ENCODE measurements at places on chromosomes 11 and 22.

GRCh38 chr22:19714312-19715187, at the start of gene SEPTIN5:
Gene SEPTIN5, plus strand, starts transcription at chr22:19714503. Its CDS starts 86 bp downstream, at chr22:19714589.
- DNase-seq = no peak

- DNase-seq = no peak
Observed at GRCh38 chr11:117345039-117345438, 17.4 kb downstream of the CEP164 start.

GRCh38 chr11:57513452-57513795, 2.1 kb downstream of the SLC43A1 start:
- no peak for DNase-seq

DNA sequence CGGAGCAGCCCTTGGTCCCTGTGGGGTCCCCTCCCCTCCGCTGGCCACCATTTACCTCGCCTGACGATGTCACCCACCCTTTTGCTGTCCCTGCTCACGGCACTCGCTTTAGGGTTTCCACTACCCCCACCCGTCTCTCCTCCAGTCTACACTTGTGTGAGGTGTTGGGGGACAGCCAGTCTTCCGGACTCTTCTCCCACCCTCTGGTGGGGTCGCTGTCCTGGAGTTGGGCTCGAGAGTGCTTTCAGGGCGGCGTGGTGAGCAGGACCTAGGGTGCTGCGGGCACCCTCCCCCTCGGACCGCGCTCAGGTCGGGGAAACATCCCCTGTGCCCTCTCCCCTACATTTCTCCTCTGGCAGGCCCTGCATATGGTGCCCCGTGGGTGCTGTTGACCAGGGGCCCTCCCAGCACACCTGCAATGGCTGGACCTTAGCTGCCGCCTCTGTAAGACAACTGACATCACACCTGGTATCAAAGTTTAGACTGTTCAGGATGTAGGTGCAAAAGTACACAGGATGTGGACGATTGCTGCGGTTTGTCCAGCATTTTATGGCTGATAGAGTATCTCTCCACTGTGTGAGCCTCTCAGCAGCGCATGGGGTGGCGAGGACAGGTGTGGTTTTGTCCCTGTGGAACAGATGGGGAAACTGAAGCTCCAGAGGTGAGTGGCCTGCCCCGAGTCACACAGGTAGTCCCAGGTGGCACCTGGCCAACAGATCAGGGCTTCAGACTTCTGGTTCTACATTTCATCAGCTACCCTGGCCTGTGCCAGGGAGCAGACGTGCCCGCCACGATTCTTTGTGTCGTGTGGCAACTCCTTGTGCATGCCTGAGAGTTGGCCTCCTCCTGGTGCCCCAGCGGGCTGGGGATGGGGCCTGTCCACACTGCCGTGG, 1.2 kb downstream of the GRK2 start:
- no peak for DNase-seq

- DNase-seq = no peak
Observed at GRCh38 chr22:19576460-19577421, 52.5 kb upstream of the CLDN5 start.

DNA sequence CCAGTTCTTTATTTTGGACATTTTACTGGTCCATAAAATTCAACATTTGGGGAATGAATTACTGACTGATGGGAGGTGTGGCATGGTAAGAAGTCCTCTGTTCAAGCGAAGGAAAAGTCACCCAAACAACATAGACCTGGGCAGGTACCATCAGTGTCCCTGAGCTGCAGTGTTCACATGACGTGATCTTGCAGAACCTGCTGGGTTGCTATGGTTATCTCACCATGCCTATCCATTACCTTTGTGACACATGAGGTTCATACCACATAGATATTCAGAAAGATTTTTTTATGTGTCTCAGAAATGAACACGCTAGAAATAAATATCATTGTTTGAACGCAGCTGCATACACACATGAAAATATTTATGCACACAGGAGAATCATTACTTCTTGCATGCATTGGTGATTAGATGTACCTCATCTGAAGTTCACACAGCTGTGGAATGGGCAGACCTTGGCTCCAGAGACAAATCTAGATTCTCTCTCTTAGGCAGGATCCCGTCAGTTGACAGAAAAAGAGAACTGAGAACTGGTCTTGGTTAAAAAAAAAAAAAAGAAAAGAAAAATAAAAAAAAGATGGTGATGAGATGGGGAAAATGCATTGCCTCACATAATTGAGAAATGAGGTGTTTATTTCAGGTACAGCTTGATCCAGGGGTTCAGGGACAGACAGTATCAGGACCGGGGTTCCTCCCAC, 21.4 kb upstream of the RCN1 start:
- DNase-seq = no peak

GRCh38 chr11:68773521-68774193, 22.3 kb upstream of the TESMIN start:
- DNase-seq = no peak

GRCh38 chr11:65862191-65862735, 2.0 kb downstream of the MUS81 start:
- DNase-seq = no peak

DNA sequence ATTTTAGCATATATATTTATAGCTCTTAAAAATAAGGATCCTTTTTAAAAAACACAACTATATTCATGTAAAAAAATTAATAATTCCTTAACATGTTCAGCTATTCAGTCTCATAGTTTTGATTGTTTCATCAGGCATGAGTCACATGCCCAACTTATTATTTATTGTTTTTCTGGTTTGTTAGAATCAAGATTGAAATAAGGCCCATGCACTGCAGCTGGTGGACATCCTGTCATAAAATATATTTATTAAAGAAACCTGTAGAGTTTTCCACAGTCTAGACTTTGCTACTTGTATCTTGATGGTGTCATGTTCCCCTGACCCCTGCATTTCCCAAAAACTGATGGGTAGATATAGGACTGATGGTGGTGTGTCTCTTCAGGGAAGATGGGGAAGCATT, 77.4 kb downstream of the PARVA start:
- DNase-seq = no peak

GRCh38 chr11:36751335-36751781, 153.3 kb upstream of the RAG2 start:
- no peak for DNase-seq

- DNase-seq = no peak
Observed at GRCh38 chr11:419248-420005, 4.6 kb upstream of the SIGIRR start.

- no peak for DNase-seq
Observed at GRCh38 chr11:113272927-113273615, 41.3 kb upstream of the TTC12 start.

GRCh38 chr11:1824221-1825038, 10.4 kb upstream of the SYT8 start:
- no peak for DNase-seq

- DNase-seq = no peak
Observed at GRCh38 chr11:121567995-121568394, 115.2 kb upstream of the SORL1-AS1 start.

- no peak for DNase-seq
Observed at GRCh38 chr11:73173755-73174494, 31.8 kb upstream of the FCHSD2 start.

GRCh38 chr11:30935861-30936260, 349.7 kb upstream of the MPPED2 start:
- no peak for DNase-seq

DNA sequence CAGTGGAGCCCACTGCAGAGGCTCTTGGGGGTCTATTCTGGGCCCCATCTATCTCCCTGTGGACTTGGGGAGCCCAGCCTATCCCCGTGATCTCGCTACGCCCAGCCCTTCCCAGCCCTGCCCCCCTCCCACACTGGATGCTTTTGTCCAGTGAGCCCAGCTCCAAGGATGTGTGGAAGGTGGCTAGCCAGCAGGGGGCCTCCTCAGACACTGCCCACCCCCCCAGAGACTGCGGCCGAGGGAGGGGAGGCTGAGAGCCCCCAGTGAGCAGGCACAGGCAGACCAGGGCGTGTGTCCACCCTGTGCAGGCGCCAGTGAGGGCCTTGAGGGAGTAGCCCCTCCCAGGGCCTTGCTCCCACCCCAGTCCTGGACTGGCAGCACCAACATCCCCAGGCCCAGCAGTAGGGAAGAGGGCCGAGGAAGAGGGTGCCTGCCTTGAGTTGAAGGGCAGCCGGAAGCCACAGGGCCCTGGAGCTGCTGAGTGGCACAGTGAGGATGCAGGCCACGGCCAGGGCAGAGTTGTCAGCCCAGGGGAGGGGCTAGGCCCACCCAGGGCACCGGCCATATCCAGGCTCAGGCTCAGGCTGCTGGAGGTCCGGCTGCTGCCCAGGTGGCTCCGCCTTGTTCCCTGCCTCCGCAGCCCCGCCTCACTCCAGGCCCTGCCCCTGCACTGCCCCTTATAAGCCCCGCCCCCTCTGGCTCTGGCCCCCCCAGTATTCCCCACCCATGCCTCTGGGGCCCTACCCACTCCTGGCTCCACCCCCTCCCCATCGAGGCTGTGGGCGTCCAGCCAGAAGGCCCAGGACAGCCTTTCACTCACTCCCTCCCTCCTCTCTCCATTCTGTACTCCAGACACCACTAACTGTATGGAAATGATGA, 28.0 kb downstream of the MOB2 start:
- DNase-seq = no peak

DNA sequence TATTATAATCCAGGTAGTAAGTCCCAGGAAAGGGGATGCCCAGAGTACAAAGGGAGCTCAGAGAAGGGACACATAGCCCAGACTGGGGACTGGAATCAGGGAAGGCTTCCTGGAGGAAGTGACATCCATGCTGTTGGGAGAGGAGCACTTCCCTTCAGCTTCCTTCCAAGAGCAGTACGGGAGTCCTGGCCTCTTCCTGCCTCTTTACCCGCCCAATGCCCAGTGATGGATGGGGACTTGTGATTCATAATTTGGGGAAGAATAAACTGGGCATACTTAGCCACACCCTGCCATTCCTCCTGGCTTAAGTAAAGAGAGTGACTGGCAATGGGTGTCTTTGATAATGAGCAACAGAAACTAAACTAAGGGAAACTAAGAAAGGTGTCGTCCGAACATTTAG, 11.5 kb downstream of the C11orf91 start:
- no peak for DNase-seq

GRCh38 chr11:68142441-68143309, 21.5 kb upstream of the CHKA start:
- no peak for DNase-seq

GRCh38 chr22:18979957-18980356, 43.9 kb upstream of the PRODH start:
- DNase-seq = no peak

DNA sequence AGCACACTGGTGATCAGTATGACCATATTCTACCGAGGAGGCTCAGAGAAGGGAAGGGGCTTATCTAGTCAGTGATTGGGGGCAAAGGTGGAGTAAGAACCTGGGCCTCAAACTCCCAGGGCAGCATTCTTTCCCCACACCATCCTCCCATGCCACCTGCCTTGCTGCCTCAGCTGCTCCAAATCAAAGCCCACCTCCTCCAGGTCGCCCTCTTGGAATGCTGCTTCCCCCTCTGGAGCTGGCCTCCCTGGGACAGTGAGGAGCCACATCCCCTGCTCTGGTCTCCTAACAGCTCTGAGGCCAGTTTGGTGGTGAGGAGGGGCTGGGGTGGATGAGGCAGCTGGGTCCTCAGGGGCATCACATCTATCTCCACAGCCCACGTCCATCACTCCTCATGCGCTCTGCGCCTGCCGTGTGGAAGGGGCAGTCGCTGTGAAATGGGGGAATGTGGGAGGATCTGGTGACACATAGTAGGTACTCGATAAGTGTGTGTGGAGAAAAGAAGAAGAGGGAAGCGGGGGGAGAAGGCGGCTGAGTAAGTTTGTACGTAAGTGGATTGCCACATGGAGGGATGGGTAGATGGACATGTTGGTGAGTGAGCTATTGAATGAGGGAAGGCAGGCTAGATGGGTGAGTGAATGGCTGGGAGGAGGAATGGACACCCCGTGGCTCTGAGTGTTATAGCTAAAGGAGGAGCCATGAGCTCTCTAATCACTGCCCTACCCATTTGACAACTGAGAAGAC, 16.1 kb upstream of the ARHGEF17 start:
- DNase-seq = no peak

GRCh38 chr11:75639762-75640181, 29.1 kb downstream of the MAP6 start:
- peak; percentile 55 for DNase-seq

DNA sequence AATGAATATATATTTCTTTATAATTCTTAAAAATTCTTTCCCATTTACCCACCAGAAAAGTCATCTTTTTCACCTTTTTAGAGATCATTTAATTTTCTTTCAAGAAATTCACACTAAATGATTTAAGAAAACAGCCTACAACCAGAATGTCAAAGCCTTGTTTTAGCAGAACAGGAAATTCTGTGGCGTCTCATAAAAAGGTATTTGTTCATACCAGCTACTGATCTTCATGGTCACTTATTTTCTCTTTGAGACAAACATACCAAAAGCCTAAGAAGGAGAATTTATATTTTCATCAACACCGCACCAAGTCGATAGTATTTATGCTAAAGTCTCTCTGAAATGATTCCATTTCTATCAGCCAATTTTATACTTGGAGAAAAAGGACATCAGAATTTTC, 105.3 kb downstream of the ETS1 start:
- no peak for DNase-seq

- DNase-seq = no peak
Observed at GRCh38 chr11:35494957-35495490, 30.4 kb downstream of the PAMR1 start.

GRCh38 chr11:72238040-72238450, 5.9 kb downstream of the PHOX2A start:
- no peak for DNase-seq

DNA sequence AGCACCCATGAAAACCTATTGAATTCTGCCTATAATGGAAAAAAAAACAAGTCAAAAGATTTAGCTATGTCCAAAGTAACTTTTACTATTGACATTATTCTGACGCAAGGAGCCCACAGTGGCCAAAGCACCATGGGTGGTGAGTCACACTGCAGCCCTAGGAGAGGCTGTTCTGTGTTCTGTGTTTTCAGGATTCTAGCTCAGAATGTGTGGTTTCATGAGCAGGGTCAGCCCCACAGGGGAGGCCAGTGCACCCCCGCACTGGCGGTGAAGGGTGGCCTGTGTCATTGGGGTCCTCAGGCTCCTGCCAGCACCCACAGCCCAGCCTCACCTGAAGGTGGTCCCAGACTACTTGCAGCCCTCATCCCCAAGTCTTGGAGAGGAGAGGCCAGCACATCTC, 112.2 kb downstream of the BRD1 start:
- DNase-seq = no peak

- DNase-seq = no peak
Observed at GRCh38 chr11:62433904-62434276, 15.1 kb downstream of the SCGB1A1 start.

DNA sequence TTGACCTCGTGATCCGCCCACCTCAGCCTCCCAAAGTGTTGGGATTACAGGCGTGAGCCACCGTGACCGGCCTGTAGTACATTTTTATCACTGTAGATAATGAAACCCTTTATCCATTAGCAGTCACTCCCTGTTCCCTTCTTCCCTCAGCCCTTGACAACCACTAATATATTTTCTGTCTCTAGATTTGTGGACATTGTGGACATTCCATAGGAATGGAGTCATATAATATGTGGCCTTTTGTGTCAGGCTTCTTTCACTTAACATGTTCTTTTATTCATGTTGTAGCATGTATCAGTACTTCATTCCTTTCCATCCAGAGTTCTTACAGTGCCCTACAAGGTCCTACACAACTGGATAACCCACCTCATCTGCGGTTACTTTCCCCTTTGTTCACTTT, 30.5 kb downstream of the RRM1 start:
- no peak for DNase-seq

Measured in substantia nigra (tissue), 51 donors.